CD4-positive, alpha-beta T cell treated with Interleukin-12 subunit alpha and Interleukin-12 subunit beta, for 1 hour (primary cell): ENCODE measurements at places on chromosomes 1 and 21.

DNA sequence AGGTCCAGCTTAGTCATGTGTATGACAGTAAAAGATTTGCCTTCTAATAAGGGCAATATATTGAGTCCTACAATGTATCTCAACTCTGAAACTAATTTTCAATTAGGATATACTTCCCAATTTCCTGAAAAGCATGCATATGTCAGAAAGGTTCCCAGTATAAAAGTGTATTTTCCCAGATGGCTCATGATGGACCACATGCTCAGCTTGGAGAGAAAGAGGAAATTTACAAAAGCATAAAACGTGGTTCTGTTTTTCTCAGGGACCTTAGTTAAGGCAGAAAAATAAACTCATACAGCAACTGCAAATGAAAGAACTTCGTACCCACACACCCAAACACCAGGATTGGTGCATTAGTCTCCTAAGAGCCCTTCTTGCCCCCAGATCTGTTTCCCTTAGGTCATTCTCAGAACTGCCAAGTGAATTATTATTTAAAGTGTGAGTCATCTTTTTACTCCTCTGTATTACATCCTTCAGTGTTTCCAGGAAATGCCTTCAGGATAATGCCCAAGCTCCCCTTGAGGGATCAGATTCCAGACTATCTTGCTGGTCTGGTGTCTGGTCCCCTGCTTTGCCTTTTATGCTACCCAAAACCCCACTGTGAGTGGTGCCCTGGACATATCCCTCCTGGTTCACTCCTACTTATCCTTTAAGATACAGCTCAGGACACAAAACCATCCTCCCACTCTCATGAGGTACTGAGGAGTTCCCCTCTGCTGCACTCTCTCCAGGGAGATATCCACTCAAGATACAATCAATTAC, 57.4 kb downstream of the SSX2IP start:
- no peak for DNase-seq

GRCh38 chr1:161052899-161053298, 7.1 kb upstream of the USF1 start:
- DNase-seq = no peak

GRCh38 chr1:153202006-153202405, 1.2 kb upstream of the LELP1 start:
- no peak for DNase-seq

GRCh38 chr21:33244082-33244778, 14.5 kb downstream of the IFNAR2 start:
- DNase-seq = peak; percentile 39

DNA sequence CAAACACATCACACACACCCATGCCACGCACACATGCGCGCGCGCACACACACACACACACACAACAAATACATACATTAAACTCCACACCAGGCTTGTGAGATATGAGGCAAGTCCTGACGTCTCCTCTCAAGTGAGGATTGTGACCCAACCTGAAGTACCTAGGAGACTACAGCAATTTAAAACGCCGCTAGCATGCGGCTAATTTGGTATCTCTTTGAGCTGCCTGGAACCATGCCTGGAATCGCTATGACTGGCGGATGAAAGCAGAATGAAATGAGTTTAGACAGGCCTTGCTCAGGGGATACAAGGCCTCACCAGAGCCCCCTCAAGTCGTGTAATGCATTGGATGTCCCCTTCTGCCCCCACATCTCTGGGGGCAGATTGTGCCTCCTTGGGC, 1.6 kb upstream of the RAB7B start:
- no peak for DNase-seq

DNA sequence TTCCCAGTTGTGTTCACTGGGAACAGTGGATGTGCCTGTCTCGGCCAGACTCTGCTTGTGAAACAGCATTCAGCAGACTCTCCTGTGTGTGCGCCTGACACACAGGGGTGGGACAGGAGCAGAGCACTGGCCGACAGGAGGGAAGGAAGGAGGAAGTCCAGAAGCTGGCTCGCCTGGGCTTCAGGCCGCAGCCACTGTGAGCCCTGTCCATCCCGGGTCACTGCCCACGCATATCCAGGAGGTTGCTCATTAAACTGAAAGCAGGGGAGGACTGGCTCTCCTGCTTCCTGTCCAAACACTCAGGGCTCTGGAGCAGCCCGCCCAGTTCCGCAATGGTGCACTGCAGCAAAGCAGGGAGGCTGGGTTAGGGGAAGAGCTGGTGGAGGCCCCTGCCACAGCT, 218.7 kb upstream of the VAMP3 start:
- DNase-seq = no peak

DNA sequence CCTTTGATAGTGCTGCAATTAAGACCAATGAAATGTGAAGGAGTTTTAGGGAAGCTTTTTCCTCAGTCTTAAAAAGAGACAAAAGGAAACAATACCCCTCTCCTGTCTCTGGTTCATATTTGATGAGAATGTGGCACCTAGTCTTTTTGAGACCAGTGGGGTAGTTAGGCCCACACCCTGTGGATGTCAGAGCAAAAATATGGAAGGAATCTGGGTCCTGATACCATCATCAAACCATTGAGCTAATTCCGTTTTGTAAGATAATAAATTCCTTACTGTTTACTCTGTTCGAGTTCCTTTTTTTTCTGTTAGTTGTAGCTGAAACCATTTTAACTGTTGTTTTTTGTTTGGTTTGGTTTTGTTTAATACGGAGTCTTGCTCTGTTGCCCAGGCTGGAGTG, 33.3 kb downstream of the PTPRC start:
- no peak for DNase-seq

- no peak for DNase-seq
Observed at GRCh38 chr1:33261344-33261743, 5.1 kb downstream of the ZNF362 start.

DNA sequence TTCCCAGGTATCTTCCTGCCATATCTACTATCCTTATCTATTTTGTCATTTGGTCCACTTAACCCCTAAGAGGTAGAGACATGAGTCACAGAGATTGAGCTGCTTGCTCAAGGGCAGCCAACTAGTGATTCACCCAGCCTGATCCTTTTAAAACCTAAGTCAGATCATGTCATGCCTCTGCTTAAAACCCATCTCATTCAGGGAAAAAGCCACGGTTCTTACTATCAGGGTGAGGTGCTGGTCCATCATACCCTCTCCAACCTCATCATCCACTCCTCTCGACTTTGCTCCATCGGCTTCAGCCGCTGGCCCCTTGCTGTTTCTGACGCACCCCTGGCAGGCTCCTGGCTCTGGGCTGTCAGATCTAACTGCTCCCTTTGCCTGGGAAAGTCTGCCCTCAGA, 14.4 kb upstream of the PPP1R15B start:
- DNase-seq = no peak

GRCh38 chr21:25054689-25055088, 552.6 kb downstream of the MRPL39 start:
- no peak for DNase-seq

DNA sequence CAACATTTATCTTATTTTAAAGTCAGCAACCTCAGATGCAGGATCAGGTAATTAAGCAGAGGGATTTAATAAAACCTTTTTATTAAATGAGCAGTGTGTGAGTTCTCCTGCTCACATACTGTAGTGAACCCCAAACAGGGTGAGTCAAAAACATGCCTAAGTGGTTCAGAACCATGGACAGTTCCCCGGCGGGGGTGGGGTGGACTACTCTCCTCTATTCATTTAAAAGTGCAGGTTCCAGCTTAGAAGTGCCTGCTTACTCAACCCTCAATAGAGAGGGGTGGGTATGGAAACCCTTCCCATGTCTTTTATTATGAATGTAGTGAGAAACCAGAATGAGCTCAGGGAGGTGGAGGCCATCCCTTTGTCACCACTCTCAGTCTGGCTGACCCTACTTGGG, 397.9 kb downstream of the HHAT start:
- DNase-seq = peak; percentile 2

- DNase-seq = no peak
Observed at GRCh38 chr1:33228935-33229487, 27.3 kb upstream of the ZNF362 start.

GRCh38 chr1:6180707-6181311, 688 bp upstream of the CHD5 start:
- DNase-seq = no peak

- no peak for DNase-seq
Observed at GRCh38 chr1:3548156-3548893, 63.0 kb downstream of the MEGF6 start.

- no peak for DNase-seq
Observed at GRCh38 chr1:109140392-109140791, 26.5 kb downstream of the ELAPOR1 start.

- no peak for DNase-seq
Observed at GRCh38 chr1:54088385-54088784, 35.0 kb downstream of the TCEANC2 start.

- DNase-seq = no peak
Observed at GRCh38 chr1:215584389-215584788, 17.3 kb downstream of the KCTD3 start.

- no peak for DNase-seq
Observed at GRCh38 chr1:165352442-165353293, 3.8 kb downstream of the LMX1A start.

DNA sequence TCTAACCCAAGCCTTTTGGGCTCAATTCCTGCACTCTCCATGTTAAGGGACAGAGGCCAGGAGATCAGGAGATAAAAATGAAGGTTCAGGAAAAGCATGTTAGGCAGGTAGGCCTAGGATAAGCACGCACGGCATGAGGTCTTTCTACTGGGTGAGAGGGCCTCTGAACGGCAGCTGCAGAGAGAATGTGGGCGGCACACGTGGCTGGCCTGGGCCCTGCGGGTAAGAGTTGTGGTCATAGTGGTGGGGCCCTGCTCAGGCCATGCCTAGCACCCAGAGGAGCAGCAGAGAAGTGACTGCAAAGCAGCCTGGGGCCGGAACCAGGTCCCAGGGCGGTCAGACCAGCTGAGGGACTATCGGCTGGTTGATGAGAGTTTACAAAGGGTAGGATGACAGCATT, 7.5 kb upstream of the FOXO6 start:
- no peak for DNase-seq

DNA sequence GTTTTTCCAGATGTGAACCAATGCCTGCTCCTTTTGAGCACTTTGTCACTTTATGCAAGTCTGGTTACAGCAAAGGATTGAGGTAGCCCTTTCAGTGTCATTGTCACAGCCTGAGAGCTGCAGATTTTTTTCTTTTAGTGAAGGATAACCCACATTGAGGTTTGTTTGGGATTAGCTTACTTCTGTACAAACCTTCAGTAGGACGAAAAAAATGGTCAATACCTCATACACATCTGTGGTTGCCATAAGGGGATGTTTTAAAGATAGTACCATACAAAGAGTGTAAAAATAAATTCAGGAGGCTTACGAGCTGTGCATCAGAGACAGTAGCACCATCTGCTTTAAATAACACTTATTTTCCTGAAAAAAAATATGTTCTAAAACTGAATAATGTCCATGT, 566.0 kb downstream of the AJAP1 start:
- no peak for DNase-seq

- DNase-seq = no peak
Observed at GRCh38 chr1:12722626-12723025, 6.7 kb downstream of the AADACL3 start.

GRCh38 chr1:117740496-117740895, 134.6 kb downstream of the TENT5C start:
- no peak for DNase-seq

GRCh38 chr1:55214934-55215193, 300 bp downstream of the USP24 start:
- DNase-seq = no peak

DNA sequence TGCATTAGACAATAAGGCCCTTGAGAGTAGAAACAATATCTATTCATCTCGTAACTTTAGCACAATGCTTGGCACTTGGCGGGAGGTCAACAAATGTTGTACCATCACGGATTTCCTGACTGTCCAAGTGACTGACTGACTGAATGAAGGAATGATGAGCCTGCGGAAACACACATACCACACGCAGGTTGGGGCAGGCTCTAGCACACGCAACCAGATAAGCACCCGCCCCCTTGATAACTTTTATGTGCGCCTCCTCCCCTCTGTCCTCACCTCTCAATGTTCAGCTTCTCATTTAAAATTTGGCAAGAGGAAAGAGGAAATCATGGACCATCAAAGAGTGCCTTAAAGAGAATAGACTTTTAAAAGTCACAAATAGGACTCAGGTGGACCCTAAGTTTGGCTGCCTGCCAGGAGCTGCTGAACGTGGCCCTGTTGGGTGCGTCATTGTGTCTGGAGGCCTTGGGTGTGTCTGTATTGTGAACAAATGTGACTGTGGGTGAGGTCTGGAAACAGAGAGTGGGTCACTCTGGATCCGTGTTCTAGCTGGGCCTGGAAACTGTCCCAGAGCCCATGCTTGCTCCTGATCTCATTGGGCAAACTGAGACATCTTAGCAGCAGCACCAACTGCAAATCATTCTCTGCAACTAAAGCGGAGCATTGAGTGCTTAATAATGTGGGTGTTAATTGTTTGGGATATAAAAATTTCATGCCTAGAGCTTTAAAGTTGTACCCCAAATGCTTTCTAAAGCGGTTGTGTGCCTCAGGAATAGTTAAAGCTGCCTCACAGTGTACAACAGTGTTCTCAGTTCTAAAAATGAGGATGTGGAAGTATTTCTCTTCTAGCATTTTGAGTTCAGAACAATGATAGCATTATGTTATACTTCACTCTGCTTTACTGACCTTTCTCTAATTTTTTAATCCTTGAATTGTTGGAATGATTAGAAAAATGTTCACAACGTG, 47.6 kb upstream of the ABCG1 start:
- no peak for DNase-seq

- DNase-seq = peak; percentile 63
Observed at GRCh38 chr1:64744492-64745180, at the start of gene RAVER2. Gene RAVER2, plus strand, starts transcription at chr1:64745075. Its CDS starts 98 bp downstream, at chr1:64745173.

DNA sequence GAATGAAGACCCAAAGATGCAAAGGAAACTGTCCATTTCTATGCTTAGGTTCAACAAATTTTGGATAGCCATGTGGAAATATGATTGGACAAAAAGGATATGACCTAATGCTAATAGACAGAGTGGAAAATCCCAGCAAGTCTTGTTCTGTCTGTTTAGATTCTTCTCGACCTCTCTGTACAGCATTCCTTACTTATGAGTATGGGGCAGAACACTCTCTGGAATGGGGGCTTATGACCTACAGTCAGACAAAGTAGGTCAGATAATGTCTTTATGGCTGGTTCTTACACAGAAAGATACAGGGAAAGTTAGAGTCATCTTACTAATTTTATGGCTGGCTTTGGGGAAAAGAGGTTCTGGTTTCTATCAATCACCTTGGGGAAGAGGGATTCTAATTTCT, 2.8 kb downstream of the GCSAML start:
- DNase-seq = no peak

DNA sequence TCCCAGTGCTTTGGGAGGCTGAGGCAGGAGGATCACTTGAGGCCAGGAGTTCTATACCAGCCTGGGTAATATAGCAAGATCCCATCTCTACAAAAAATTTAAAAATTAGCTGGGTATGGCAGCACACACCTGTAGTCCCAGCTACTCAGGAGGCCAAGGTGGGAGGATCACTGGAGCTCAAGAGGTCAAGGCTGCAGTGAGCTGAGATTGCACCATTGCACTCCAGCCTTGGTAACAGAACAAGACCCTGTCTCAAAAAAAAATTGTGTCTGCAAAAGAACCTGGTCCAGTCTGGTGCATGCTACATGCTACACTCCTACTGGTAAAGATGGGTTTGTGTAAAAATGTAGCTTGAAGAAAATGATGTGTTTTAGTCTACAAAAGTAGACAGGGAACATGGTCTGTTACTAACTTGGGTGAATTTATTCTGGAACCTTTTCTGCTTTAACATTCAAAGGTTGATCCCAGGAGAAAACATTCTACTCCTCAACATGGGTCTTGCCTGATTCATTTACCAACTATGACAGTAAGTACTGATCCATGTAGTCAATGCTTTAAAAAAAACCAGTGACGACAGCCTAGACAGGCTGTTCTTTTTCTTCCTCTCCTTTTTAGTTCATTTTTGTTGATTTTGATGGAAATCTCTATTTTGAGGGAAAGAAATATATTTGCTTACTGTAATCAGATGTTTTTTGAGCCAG, 32.7 kb upstream of the ENAH start:
- no peak for DNase-seq

GRCh38 chr21:45419162-45419561, 14.2 kb downstream of the COL18A1 start:
- no peak for DNase-seq
